ENCODE measurements at places on chromosomes 13 and 19. TPM values are rescaled to one million over a fixed set of nuclear protein-coding genes. Genes with fewer than 3 reads are reported as not detected.

DNA sequence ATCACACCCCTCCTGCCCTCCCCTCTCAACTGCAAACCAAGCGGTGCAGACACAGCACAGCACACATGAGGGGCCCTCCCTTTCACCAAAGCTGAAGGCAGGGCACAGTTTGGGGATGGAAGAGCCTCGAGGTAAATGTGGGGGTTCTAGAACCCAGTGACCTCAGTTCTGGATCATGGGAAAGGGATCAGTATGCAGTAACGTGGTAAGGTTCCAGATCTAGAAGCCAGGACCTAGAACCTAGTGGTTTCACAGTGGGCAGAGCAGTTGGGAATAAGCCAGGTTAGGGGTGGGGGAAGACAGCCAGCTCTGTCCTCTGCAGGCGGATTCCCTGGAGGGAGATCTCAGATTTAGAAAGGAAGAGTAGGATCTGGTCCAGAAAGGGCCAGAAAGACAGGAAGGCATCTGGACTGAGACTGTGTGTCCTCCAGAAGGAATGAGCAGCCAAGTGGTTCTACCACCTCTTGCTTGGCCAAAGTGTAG lies 3.1 kb downstream of the FTL start:
- H3K36me3 ChIP-seq = no peaks in the 10 kb centered on the region
- no peaks in the 10 kb centered on the region for H3K27me3 ChIP-seq
- peaks cover 10% of the 10 kb centered on the region for H3K4me1 ChIP-seq
- no peak overlapping the region for H3K4me3 ChIP-seq
- DNase-seq = no peak

GRCh38 chr19:18503971-18504885 lies 17.6 kb downstream of the ELL start:
- no peak for DNase-seq
- no peaks in the 10 kb centered on the region for H3K27me3 ChIP-seq

The LRRC8E gene
- 0.82 TPM for total RNA-seq

DNA sequence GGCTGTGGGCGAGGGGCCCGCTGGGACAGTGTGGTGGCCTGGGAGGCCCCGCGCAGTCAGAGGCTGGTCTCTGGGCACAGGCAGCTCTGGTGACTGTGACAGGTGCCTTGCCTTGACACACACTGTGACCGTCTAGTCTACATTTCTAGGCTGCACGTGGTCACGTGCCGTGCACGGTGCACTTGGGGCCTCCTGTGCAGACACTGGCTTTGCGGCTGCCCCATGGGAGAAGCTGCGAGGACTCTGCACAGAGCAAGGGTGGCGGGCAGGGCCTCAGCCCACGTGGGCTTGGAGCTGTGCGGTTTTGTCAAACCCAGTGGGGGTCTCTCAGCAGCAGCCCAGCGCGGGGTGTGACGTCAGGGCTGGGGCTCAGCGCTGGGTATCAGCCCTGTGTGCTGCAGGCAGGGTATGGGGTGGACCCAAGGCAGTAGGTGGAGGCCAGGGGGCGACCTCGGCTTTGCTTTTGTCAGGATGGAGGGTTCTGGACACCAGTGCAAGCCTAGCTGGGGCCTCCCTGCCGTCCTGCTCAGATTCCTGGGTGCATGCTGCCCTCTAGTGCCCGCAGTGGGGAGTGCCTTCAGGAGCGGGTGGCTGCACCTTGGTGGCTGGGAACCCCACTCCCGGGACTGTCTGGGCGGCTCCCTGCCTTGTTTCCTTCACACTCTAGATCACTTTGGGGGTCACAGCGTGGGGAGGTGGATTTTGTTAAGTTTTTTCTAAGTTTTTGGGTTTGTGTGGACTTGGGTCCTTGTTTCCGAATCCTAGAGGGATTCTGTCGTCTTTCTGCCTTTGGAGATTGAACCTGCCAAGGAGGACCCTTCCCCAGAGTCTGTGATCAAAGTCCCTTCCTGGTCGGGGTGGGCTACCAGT lies 62.6 kb downstream of the KDM4B start:
- H3K27ac ChIP-seq = no peak overlapping the region
- no peaks in the 10 kb centered on the region for H3K27me3 ChIP-seq
- no peaks in the 10 kb centered on the region for H3K36me3 ChIP-seq
- H3K4me3 ChIP-seq = no peak overlapping the region
- peak; percentile 88 for DNase-seq
- H3K4me1 ChIP-seq = peaks cover 25% of the 10 kb centered on the region

The PSG6 gene
- not detected for total RNA-seq

GRCh38 chr13:98476106-98476505 lies 100.8 kb downstream of the STK24 start:
- no peaks in the 10 kb centered on the region for H3K36me3 ChIP-seq
- no peak for DNase-seq
- H3K4me3 ChIP-seq = no peak overlapping the region
- no peaks in the 10 kb centered on the region for H3K27me3 ChIP-seq
- no peak overlapping the region for H3K27ac ChIP-seq

DNA sequence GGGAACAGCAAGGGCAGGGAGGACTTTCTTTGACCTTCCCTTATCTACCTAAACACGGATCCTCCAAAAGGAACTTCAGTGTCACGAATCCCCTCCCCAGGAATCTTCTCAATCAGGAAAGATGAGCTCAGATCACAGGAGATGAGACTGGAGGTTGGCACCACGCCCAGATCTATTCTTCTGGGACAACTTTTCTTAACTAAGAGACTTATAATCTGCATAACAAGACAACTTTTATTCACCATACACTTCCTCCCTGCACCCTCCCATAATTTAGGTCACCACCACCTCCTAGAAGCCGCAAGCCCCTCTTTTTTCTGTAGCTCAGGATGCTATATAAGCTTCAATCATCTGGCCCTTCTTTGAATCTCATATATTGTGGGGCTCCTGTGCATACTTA lies 19.2 kb upstream of the AKT2 start:
- no peaks in the 10 kb centered on the region for H3K4me1 ChIP-seq
- no peaks in the 10 kb centered on the region for H3K36me3 ChIP-seq
- no peaks in the 10 kb centered on the region for H3K27me3 ChIP-seq
- no peak overlapping the region for H3K27ac ChIP-seq
- H3K4me3 ChIP-seq = no peak overlapping the region
- DNase-seq = no peak

The PEAK3 gene
- not detected for total RNA-seq

- no peak overlapping the region for H3K4me3 ChIP-seq
- no peak overlapping the region for H3K27ac ChIP-seq
- H3K4me1 ChIP-seq = no peaks in the 10 kb centered on the region
- H3K36me3 ChIP-seq = no peaks in the 10 kb centered on the region
These were observed 34.5 kb upstream of the ATP1A3 start for GRCh38 chr19:42028304-42029216.

DNA sequence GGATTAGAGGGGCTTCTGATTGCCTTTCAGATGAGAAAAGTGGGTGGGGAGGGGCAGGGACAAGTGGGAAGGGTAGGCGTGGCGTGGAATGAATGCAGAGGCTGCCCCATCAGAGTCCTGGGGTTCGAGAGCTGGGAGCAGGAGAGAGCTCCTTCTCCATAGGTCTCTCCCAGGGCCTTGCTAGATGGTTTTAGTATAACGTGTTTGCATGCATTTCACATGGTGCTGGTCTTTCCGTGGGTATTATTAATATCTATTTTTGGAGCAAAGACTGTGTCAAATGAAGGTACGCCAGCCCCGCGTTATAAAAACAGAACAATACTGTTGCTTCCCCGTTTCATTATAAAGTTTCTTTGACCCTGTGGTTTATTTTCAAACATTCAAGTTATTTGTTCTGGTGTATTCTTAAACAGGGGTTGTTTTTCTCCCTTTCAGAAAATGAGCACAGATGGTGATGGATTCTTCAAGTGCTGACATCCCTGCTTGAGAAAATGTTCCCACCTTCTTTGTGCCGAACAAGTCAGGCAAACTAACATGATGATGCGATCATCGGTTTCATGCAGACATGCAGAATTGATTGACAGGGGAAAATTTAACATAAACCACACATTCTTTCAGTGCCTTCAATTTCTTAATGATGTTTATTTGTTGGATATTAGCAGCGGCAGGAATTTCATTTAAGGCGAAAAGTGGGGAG lies 62.1 kb upstream of the ZNF536 start:
- DNase-seq = no peak
- H3K4me3 ChIP-seq = no peak overlapping the region
- no peak overlapping the region for H3K27ac ChIP-seq
- H3K4me1 ChIP-seq = no peaks in the 10 kb centered on the region

The ZNF837 gene
- 2.7 TPM for total RNA-seq

The PROZ gene
- not detected for total RNA-seq

GRCh38 chr13:30362869-30363268 lies 55.5 kb upstream of the KATNAL1 start:
- H3K4me3 ChIP-seq = no peak overlapping the region
- no peak for DNase-seq
- no peaks in the 10 kb centered on the region for H3K36me3 ChIP-seq
- no peak overlapping the region for H3K27ac ChIP-seq
- no peaks in the 10 kb centered on the region for H3K27me3 ChIP-seq

- peak overlapping the region; percentile 10 for H3K4me3 ChIP-seq
- no peaks in the 10 kb centered on the region for H3K36me3 ChIP-seq
- peak overlapping the region; percentile 75 for H3K27ac ChIP-seq
These were observed 11.4 kb downstream of the NFIX start for GRCh38 chr19:13006431-13007281.

- no peaks in the 10 kb centered on the region for H3K36me3 ChIP-seq
- H3K4me3 ChIP-seq = no peak overlapping the region
- H3K27ac ChIP-seq = no peak overlapping the region
- H3K27me3 ChIP-seq = no peaks in the 10 kb centered on the region
- no peak for DNase-seq
These were observed 22.1 kb downstream of the MYO9B start for GRCh38 chr19:17097593-17098126.

- DNase-seq = no peak
- H3K27ac ChIP-seq = no peak overlapping the region
- no peaks in the 10 kb centered on the region for H3K4me1 ChIP-seq
These were observed 1.6 kb upstream of the SLC7A10 start for GRCh38 chr19:33227242-33227650.

DNA sequence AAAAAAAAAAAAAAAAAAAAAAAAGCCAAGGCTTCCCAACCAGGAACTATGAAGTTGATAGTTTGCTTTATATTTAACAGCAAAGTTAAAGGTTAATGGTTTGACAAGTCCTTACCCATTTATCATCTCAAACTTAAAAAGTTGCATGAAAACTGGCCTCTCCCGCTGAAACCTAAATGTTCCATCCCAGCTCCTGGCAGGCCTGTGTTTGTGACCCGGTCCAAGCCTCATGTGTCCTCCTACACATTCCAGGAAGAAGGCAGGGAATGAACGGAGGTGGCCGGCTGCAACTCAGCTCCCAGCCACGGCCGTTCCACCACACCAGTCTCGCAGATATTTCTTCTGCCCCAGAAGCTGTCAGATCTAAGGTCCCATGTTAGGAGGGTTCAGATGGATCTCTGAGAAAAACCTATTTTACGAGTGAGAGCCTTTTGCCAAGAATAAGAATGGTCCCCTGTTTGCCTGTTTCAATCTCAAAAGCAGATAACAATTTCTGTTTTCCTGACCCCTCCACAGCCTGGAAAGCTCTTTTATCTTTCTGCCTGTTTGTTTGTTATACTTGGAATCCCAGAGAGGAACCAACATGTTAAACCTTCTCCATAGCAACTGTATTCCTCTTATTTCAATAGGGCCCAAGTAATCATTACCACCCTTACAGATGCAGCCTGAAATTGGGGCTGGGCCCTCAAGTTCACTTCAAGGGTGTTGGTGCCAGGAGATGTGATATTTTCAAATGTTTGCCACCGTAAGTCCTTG lies 56.5 kb downstream of the KCTD12 start:
- peak; percentile 58 for DNase-seq
- no peak overlapping the region for H3K27ac ChIP-seq
- no peaks in the 10 kb centered on the region for H3K36me3 ChIP-seq
- H3K4me1 ChIP-seq = peaks cover 8% of the 10 kb centered on the region

DNA sequence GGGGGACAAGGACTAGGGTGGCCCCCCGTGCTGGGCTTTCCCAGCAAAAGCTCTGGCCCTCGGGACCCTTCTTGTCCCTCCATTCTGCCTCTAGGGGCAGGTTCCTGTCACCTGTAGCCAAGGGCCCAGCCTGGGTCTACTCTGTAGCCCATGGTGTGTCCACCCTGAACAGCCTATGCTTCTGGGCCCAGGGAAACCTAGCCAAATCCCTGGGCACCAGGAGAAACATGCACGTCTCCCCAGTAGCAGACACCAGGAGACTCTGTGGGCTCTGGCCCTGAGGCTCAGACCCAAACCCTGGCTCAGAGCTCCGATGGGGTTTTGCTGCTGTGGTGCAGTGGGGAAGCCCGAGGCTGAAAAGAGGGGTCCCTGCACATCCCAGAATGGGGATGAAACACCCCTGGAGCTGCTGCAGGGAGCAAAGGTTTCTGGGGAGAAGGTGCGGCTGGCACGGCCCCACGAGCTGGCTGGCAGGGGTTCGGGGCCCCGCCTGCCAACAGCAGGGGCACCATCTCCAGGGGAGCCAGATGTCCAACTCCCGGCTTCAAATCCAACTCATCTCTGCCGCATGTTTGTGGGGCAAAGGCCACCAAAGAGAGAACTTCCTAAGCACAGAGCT lies 18.2 kb downstream of the CEBPG start:
- no peaks in the 10 kb centered on the region for H3K36me3 ChIP-seq
- H3K27me3 ChIP-seq = no peaks in the 10 kb centered on the region
- no peak overlapping the region for H3K4me3 ChIP-seq
- H3K27ac ChIP-seq = no peak overlapping the region

DNA sequence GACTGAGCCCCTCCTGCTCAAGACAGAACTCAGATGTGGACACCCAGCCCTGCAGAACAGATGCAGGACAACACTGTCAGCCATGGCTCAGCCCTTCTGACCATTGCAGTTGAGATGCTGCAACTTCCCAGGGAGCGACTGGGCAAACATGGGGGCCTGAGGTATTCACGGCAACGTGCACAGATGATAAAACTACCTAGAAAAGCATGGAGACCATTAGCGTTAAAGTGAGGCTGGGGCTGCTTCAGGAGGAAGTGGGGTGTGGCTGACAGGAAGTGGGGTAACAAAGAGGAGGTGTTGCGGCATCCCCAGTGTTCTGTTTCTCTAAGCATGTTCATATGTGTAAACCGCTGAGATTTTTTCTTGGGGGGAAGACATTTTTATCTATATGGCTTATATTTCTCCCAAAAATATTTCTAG lies 1.3 kb upstream of the SIGLEC9 start:
- DNase-seq = no peak
- no peaks in the 10 kb centered on the region for H3K36me3 ChIP-seq
- peaks cover 20% of the 10 kb centered on the region for H3K4me1 ChIP-seq
- no peaks in the 10 kb centered on the region for H3K27me3 ChIP-seq
- no peak overlapping the region for H3K4me3 ChIP-seq

DNA sequence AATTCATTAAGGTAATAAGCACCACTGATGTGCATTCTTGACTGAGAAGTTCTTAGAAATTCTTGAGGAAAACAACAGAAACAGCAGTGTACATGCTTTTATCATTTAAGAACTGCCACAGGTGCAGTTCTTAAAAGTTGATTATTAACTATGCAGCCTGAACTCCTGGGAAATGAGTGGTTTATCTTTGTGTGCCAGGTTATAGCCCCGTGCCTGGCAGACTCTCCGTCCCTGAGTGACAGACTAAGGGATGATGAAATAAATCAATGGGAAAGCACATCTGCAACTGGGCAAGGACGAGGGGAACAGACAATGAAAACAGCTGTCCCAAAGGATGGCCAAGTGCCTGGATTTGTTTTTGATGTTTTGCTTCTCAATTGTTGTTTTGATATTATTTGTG lies 84.4 kb upstream of the SPATA13 start:
- no peaks in the 10 kb centered on the region for H3K36me3 ChIP-seq
- no peak overlapping the region for H3K27ac ChIP-seq
- no peaks in the 10 kb centered on the region for H3K27me3 ChIP-seq
- no peak for DNase-seq
